NCI-H2081 treated with DMSO at 0.1 percent for 48 hours (cell line): ENCODE measurements at places on chromosomes 3 and 15.

GRCh38 chr15:33742800-33743199 lies 225.5 kb upstream of the CHRM5 start:
- DNase-seq = no peak

DNA sequence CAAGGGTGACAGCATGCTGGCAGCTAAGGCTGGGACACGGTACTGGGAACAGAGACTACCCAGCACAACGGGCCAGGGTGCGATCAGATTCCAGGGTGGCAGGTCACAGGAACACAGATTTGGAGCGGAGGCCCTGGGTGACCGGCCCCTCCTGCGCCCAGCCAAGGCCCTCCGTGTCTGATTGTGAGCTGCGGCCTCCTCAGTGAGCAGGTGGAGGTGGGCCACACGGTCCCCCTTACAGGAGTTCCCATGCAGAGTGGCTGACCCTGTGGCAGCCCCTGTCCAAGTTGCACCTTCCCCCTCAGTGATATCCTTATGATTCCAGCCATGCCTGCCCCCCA lies 28.9 kb upstream of the PARL start:
- DNase-seq = no peak

DNA sequence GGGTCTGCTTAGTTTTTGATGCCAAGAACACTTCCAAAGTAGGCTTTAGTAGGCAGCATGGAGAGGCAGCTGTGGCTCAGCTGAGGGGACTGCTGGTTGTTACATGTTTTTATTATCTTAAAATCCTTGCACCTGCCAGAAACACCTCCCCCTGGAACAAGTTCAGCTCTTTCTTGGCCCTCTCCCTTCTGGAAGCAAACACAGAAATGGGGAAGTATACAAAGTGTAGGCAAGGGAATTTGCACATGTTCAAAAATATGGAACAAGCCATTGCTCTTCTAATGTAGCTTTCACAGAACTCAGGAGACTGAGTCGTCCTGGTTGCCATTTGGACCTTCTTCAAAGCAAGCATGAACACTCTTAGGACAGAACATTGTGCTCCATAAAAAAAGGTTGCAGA lies 169.1 kb upstream of the SEMA6D start:
- no peak for DNase-seq

- no peak for DNase-seq
These were observed 186.9 kb downstream of the TBC1D5 start for GRCh38 chr3:17555525-17555924.

- no peak for DNase-seq
These were observed 632.2 kb downstream of the FOXP1 start for GRCh38 chr3:70951316-70951715.
